ENCODE measurements at places on chromosomes 7 and 10.

DNA sequence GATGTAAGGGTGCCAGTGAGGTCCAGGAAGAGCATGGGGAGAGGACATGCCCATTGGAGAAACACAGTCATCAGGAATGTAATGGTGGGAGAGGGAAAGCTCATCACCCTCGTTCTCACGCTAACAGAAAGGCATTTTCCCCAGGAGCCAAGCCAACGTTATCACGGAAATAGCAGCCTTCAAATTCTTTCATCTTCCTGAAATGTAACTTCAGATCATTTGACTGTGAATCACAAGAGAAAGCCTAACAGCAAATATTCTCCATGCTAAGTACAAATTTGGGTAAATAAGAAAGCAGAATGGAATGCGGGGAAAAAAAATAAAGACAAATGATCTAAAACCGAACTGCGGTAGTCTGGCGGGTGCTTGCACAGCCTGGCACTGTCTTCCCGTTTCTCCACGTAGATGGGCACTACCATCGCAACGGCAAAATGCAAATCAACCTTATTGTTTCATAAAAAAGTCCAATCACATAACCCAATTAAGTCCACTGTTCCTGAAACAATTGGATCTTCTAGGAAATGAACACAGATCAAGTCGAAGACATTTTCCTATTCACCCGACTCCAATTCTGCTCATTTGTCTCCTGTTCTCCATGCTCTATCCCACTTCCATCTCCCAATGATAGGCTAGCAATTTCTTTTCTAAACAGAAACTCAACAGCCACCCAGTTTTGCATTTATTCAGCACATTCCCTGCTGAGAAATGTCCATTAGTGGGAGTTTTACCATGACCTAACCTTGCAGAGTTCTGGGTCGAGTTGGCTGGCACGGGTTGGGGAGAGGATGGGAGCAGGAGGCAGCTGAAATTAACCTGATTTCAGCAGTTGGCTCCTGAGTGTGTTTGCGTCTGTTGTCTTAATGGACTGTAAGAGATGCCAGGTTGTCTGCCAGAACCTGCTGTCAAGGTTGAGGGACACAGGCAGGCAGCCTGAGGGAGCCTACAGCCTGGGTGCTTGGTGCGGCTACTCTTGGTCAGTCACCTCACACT, 74.6 kb upstream of the FRMD4A start:
- no peak for DNase-seq

DNA sequence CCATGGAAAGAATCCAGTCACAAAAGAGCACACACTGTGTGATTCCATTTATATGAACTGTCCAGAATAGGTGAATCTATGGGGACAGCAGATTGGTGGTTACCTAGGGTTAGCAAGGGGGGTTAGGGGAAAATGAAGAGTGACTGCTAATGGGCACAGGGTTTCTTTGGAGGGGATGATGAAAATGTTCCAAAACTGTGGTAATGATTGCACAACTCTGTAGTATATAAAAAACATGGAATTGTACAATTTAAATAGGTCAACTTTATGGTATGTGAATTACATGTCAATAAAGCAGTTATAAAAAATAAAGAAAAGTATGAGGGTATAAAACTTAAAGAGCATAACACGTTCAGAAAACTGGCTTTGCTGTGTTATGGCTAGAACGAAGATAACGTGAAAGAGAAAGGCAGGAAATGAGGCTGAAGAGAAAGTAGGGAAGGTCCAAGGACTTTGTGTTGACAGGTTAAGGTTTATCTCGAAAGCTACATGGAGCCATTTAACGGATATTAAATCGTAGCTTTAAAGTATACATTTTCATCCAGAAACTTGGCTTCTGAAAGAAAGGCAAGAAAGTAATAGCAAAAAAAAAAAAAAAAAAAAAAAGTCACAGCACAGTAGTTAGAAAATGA, 26.4 kb upstream of the MSS51 start:
- no peak for DNase-seq

GRCh38 chr10:117662126-117662525, 119.6 kb downstream of the EMX2 start:
- no peak for DNase-seq

DNA sequence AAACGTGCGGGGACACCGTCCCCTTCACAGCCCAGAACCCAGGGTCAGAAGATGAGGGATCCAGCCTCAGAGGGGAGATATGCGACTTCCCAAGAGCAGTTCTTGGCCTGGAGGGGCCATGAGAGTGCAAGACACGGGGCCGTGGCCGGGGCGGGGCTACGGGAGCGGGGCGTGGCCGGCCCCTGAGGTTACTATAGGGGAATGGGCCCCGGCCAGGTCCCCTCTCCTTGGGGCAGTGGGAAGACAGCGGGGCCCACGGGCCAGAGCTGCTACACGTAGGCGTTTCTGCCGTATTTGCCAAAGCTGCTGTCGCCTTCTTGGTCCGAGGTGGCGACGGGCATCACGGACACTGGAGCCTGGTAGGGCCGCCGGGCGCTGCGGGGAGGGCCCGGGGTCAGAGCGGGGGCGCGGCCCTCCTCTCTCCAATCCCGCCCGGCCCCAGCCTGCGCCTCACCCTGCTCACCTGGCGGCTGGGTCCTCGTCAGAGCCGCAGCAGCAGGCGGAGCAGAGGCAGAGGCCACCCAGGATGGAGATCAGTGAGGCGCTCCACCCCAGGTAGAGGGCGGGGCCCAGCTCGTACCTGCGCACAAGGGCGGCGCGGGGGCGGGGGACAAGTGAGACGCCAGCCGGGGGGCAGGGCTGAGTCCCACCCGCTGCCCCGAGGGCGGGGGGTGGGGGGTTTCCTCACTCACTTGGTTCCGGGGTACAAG, 5.3 kb downstream of the CLDN15 start:
- no peak for DNase-seq

DNA sequence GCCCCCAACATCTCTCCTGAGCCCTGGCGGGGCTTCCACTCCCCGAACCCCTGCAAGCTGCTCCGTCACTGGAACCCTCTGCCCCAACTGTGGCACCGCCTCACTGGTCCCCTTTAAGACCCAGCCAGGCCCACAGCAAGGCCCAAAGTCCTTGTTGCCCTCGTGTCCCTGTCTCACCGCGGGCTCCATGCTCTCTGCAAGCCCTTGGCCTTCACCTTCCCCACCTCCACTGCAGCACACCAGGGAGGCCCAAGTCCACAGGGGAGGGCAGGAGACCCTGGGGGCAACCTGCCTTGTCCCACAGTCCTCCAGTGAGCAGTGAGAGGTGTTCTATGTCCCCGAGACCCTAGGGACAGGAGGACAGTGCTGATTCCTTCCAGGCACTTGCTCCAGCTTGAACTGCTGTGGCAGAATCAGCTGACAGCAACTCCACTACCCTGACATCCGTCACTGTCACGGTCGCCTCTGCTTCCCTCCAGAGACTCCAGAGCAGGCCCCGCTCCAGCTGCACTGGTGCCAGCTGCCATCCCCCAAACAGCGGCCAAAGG, 105.3 kb downstream of the CYTH3 start:
- no peak for DNase-seq

GRCh38 chr7:31029251-31030042, 22.7 kb upstream of the ADCYAP1R1 start:
- no peak for DNase-seq

- DNase-seq: no peak
Measured at GRCh38 chr10:88893611-88894010, 13.6 kb downstream of the STAMBPL1 start.

Measured in memory B cell (primary cell).